ENCODE measurements at places on chromosomes 13 and 19.

DNA sequence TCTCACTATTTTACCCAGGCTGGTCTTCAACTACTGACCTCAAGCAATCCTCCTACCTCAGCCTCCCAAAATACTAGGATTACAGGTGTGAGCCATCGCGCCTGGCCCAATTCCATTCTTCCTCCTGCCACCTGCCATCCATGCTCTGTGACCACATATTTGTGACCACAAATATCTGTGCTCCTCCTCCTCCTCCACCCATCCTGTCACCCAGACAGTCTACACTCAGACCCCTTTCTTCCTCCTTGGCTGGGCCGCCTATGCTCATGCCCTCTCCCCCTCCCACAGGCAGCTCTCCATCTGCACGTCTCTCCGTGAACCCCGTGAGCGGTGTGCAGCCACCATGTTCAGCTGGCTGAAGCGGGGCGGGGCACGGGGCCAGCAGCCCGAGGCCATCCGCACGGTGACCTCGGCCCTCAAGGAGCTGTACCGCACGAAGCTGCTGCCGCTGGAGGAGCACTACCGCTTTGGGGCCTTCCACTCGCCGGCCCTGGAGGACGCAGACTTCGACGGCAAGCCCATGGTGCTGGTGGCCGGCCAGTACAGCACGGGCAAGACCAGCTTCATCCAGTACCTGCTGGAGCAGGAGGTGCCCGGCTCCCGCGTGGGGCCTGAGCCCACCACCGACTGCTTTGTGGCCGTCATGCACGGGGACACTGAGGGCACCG, 3.2 kb downstream of the EHD2 start:
- DNase-seq: no peak

- DNase-seq: no peak
These were observed 140.5 kb downstream of the SLC7A1 start for GRCh38 chr13:29454931-29455481.

DNA sequence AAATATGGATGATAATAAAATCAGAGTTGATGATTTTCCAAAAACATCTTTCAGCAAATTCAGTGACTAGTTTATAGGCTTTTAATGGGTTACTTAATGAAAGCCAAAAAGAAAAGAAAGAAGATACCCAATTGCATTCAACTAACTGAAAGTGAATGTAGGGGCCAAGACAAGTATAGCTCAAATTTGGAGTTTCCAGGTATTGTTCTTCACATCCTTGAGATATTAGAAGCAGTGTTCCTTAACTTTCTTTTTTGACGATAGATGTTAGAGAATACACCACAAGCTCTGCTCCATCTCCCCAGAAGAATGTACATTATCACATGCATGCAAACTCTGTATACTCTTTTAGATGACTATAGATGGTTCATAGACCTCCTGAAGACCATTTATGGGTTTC, 43.6 kb downstream of the PDS5B start:
- DNase-seq: no peak

- DNase-seq: peak; percentile 96
These were observed at the start of gene ZNF583 for GRCh38 chr19:56403764-56404704. Gene ZNF583, plus strand, starts transcription at chr19:56404332. Its CDS starts 2,783 bp downstream, at chr19:56407115.

GRCh38 chr13:42101821-42102585, 53.6 kb downstream of the DGKH start:
- DNase-seq: peak; percentile 43

- DNase-seq: no peak
These were observed 29.0 kb downstream of the ZNF730 start for GRCh38 chr19:23145617-23146415.

- DNase-seq: no peak
These were observed 18.4 kb upstream of the URI1 start for GRCh38 chr19:29923653-29924052.

DNA sequence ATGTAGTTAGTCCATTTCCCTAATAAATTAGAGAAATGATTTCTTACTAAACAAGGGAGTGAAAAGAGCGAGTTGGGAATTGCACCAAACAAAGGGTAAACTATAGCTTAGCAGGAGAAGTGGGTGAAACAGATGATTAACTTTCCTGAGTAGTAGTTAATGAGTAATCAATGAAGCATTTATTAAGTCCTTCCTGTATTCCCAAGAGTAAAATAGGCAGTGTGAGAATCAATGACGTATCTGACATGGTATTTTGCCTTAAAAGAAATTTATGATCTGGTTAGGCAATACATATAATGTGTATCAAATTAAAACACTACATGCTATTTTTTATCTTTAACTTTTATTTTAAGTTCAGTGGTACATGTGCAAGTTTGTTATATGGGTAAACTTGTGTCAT, 142.8 kb downstream of the KLF5 start:
- no peak for DNase-seq

GRCh38 chr19:49677231-49677900, at the start of gene PRMT1:
Gene PRMT1, plus strand, starts transcription at chr19:49677271. Its CDS starts 10 bp downstream, at chr19:49677281.
- DNase-seq: peak; percentile 79

DNA sequence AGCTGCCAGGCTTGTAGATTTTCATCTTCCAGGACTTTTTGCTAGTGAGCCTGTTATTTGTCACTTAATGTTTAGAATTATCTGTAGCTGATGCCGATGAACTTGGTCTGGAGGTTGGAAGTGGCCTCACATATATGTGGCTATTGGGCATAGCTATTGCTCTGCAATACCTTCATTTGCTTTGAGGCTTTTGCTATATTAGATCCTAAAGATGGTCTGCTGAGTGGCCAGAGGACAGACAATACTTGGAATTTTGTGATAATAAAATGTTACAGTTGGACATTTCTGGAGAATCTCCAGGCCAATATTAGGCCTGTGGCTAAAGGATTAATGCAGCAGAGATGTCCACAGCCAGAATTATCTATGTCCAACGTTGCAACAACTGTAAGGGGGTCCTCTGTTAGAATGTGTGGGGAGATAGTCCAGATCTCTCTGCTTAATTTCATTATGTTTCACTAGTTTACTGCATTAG, 222.3 kb downstream of the GPC5 start:
- DNase-seq: no peak

DNA sequence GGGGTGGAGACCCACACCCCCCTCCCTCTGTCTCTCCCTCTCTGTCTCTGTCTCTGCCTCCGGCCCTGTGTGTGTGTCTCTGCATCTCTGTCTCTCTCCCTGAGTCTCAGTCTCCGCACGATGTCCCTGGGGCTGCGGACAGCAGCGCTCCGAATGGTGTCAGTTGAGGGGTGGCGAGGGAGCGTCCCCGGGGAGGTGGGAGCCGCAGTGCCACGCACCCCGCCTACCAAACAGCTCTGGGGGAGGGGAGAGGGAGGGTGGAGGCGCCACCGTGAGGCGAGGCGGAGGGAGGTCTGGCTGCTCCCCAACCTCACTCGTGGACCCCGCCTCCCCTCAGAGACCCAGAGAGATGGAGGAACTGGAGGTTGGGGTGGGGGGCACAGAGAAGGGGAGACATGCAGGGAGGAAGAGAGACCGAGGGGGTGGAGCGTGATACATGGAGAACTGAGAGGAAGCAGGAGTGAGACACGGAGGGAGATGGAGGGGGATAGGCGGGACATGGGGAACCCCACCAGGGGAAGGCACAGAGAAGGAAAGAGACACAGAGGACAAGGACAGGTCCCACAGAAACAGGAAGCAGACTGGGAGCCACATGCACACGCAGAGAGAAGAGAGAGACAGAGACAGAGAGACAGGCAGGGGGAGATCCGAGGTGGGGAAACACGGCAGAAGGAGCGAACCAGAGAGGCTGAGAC, 7.2 kb downstream of the ERFL start:
- DNase-seq: no peak

DNA sequence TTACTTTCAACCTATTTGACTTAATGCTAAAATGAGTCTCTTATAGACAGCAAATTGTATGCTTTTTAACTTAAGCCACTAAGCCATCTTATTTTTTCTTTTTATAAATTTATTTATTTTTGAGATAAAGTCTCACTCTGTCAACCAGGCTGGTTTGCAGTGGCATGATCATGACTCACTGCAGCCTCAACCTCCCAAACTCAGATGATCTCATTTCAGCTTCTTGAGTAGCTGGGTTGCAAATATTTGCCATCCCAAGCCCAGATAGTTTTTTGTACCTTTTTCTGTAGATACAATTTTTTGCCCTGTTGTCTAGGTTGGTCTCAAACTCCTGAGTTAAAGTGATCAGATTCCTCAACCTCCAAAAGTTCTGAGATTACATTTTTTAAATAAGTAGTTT, 27.1 kb downstream of the ZNF714 start:
- no peak for DNase-seq

Measured in pancreas (tissue), 10 donors.